Stimulated activated CD8-positive, alpha-beta memory T cell treated with anti-CD3 and anti-CD28 coated beads, Interleukin-4, amount 100 ng/mL, for 1 hour (primary cell): ENCODE measurements at places on chromosomes 12 and 14.

- DNase-seq: no peak
Measured at GRCh38 chr12:99259040-99259934, 388.3 kb upstream of the GARIN6 start.

DNA sequence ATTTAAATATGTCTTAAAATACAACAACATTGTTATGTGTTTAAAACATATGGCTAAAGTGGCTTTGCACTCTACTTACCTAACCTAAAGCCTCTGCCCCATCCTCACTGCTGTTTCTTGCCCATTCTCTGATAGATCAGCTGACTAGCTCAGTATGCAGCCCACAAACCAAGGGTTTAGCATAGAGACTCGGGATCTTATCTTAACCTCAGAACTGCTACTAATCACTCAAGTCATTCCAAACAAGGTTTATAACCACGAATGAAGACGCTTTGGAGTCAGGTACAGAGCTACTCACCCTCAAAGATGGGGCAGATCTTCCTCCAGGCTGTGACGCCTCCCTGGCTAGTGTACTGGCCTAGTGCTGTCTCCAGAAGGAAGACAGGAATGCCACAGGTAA, 19.3 kb downstream of the SLC6A13 start:
- DNase-seq: no peak

DNA sequence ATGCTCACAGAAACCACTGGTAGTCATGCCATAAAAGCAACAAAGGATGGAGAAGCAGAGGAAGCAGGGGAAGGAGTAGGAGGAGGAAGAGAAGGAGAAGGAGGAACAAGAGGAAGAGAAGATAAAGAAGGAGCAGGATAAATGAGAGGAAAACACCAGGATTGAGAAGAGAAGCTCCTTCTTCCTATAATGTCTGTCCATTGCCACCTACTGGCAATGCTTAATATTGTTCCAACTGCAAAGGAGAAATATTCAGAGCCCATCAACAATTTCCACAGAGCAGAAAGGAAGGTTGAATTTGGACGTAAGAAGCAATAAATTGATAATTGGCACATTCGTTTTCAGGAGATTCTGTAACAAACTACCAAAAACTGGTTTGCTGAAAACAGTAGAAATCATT, 898.4 kb downstream of the SLC16A7 start:
- no peak for DNase-seq

- no peak for DNase-seq
Measured at GRCh38 chr12:47650469-47650868, 55.4 kb downstream of the RPAP3 start.

DNA sequence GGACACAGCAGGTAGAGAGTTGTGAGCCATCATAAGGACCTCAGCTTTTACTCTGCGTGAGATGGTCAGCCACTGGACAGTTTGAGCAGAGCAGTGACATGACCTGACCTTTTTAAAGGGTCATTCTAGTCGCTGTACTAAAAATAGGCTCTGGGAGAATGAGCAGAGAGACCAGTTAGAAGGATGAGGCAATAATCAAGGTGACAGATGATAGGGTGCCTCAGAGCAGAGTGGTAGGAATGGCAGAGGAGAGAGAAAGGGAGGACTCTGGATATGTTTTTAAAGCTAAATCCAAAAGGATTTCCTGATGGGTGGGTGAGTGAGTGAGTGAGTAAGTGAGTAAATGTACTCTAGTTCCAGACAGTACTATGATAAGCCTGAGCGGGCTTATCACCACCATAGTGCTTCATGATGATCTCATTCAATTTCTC, 83.6 kb upstream of the ARHGAP5 start:
- DNase-seq: no peak

DNA sequence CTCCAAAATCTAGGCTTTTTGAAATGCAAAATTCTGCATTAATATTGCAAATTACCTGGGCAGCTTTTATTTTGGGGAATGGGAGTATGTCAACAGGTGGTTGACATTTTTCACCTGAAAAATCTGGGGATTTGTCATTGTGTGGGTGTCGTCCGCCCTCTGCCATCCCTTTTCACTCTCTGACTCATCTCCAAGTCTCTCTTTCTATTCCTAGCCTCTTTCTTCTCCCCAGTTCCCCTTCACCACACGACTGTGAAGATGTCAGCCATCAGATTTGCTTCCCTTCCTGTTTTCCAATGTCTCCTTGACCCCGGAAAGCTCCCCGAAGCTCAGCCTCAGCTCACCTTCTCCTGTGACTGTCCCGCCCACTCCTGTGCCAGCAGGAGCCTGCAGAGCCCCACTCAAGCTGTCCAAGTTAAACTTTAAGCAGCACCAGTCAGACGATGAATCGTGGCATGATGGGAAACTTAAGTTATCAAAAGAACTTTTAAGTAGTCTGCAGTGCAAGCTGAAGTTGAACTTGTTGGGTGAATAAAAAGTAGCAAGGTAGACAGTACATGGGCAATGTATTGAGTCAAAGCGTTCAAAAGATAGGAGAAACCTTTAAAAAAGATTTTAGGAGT, 590.2 kb downstream of the VRK1 start:
- DNase-seq: no peak

DNA sequence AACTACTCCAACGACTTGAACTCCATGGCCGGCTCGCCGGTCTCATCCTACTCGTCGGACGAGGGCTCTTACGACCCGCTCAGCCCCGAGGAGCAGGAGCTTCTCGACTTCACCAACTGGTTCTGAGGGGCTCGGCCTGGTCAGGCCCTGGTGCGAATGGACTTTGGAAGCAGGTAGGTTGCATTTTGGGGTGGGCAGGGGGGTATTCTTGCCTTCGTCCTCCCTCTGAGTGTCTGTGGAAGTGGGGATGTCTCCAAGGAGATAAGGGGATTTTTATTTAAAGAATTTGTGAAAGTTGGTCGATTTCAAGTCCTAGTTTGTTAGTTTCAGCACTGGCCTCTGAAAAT, 1.3 kb downstream of the ASCL1 start:
- DNase-seq: no peak

- DNase-seq: no peak
Measured at GRCh38 chr14:36365766-36366165, 45.3 kb upstream of the MBIP start.

- no peak for DNase-seq
Measured at GRCh38 chr14:90093942-90094595, 32.3 kb downstream of the KCNK13 start.
